ENCODE measurements at places on chromosomes 1 and 21.
A peak's percentile ranks its signal among the peaks of the same experiment; 100 is the strongest.

DNA sequence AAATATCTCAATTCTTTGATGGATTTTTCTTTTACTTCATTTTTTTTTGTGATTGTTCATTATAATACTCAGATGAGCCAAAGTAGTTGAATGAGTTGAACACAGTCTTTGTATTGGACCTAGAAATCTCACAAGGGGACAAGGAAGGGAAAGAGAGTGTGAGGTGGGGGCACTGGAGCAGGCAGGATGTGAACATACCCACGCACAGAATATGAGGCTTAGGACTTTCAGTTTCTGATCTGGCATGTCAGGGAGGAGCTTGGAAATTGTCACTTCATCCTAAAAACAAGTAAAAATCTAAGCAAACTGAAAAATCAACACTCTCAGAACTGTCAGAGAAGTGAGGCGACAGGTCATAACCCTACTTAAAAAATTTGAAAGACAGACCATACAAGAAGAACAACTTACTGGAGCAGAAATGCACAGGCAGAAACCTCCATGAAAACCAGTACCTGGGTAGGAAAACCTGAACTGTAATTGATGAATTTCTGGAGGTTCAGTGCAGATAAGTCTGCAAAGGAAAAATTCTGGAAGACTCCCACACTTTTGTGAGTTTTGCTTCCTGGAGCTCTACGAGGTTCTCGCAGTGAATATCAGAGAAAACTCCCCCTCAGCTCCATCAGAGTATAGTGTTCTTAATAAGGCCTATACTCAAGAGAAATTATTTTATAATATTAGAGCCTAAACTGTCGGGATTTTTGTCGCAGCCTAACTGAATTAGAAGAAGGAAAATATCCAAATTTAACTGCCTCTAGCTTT, 3.6 kb upstream of the PTGS2 start:
- no peak for DNase-seq

- no peak for DNase-seq
These were observed 169.8 kb downstream of the C1orf21 start for GRCh38 chr1:184556665-184557064.

GRCh38 chr1:24643363-24644099, 429 bp downstream of the SRRM1 start:
- DNase-seq, result no peak

DNA sequence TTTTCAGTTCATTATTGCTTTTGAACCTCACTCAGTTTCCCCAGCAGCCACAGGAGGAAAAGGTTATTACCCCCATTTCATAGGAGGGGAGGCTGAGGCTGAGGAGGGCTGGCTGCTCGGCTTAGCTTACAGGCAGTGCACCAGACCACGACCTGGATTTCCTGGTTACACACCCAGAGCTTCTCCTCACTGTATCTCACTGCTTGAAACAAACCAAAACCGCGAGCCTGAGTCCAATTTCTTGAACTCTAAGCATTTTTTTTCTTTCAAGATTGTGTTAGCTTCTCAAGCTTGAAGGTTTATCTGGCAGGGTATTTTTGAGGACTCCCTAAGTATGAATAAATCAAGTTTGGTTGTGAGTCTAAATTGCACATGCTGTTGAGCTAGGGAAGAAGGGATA, 188.9 kb upstream of the EDN2 start:
- DNase-seq, result no peak

DNA sequence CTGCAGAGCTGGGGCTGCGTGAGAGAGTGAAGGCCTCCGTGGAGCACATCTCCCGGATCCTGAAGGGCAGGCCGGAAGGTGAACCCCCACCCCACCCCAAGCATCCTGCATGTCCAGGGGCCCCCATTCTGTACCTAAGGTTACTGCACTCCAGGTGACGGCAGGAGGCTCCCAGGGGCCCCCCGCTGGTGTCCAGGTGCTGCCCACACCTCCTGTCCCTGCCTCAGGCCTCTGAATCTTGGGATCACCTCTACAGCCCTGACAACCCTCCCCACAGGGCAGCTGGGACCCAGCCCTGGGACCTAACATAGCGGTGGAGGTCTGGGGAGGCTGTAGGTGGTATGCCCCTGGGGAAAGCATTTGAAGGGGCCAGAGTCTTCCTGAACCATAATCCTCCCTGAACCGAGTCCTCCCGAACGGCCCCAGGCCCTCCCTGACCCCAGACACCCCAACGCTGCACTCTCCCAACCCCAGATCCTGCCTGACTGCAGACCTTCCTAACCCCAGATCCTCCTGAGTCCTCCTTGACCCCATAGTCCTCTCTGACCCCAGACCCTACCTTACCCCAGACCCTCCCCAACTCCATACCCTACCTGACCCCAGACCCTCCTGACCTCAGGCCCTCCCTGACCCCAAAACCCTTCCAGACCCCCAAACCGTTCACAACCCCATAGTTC, 33.5 kb downstream of the TRIM11 start:
- DNase-seq, result no peak

GRCh38 chr1:183278739-183279591, 92.9 kb downstream of the LAMC2 start:
- no peak for DNase-seq

GRCh38 chr1:81543764-81544163, 257.0 kb upstream of the ADGRL2 start:
- DNase-seq, result no peak

- no peak for DNase-seq
These were observed 102.3 kb upstream of the TMPRSS2 start for GRCh38 chr21:41610042-41610839.

GRCh38 chr1:68281946-68282615, 49.8 kb upstream of the WLS start:
- DNase-seq, result no peak

DNA sequence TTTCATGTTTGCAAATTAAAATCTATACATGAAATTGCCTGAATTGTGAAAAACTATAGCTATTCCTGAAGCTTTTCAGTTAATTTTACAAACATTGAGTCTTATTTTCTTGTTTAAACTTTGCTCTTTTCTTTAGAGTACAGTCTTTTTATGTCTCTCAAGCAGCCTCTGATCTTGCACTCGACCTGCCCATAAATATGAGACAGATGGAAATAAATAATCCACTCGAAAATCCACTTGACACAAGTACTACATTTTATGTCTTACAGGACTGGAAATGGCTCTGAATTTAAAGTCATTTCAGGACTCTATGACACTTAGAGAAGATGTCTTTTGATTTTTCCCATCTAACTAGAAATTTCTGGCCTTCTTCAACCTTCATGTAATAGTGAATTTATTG, 283.8 kb downstream of the USP25 start:
- DNase-seq, result no peak

DNA sequence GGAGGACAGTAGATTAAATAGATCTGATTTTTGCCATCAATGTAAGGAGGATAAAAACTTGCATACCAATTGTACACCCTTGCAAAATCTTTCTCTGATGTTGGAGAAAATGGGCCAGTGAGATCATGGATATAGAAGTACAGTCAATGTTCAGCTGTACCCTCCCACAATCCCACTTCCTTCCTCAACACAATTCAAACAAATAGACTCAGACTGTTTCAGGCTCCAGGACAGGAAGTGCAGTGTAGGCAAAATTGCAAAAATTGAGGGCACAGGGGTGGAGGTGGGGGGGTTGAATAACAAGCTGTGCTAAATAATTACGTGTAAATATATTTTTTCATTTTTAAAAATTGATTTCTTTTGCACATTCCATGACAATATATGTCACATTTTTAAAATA, 3.9 kb upstream of the IFI44 start:
- no peak for DNase-seq

DNA sequence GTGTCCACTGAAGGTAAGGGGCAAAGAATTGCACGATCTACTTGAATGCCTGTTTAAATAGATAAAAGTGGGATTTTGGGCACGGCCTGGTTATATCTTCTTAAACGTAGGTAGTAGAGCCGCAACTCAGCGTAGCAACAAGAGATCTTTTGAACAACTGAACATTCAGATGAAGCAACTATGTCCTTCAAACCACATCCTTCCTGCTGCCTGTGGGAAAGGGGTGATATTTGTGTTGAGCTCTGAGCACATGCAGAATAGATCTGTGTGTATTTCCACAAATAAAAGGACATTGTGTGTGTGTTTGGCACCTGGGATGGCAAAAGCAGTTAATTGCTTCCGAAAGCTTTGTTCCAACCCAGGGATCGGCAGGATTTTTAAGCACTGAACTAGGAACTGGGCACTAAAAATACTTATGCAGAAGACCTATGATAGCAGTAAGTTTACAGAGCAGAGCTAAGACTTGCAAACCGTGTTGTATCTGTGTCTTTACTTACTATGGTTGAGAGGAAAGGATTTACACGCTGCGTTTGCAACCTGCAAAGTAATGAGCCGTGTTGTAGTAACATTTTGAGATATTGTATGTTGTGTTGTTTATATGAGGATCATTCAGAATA, 333.4 kb downstream of the CHRM3 start:
- peak; percentile 4 for DNase-seq

- DNase-seq, result no peak
These were observed 29.8 kb upstream of the COL16A1 start for GRCh38 chr1:31733389-31734219.

DNA sequence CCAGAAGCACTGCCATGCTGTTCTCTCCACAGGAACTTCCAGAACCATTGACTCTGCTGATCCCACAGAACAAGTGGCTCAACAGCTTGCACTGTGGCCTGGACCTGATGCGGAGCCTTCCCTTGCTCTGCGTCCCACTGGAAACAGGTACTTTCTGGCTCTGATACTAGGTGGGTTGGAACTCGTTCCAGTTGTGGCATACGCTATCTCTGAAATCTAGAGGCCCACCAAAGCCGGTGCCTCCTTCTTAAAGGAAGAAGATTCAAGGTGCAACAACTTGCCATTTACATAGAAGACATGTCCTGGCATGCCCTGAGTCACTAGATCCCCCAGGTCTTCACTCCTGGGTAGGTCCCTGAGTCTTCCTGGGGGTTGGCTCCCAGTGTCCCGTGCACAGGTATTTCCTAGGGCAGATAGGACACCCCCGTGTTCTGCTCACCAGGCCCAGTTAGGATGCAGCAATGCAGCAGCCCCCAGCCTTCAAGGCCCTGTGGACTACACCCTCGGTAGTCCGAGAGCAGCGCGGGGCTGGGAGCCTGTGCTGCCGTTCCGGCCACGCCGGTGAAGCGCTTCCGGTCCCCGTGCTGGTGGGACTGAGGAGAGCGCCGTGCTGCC, 10.8 kb upstream of the PCBP3 start:
- no peak for DNase-seq

GRCh38 chr1:210445485-210445884, 116.8 kb downstream of the HHAT start:
- no peak for DNase-seq
